ENCODE measurements at places on chromosomes 7 and 10.

DNA sequence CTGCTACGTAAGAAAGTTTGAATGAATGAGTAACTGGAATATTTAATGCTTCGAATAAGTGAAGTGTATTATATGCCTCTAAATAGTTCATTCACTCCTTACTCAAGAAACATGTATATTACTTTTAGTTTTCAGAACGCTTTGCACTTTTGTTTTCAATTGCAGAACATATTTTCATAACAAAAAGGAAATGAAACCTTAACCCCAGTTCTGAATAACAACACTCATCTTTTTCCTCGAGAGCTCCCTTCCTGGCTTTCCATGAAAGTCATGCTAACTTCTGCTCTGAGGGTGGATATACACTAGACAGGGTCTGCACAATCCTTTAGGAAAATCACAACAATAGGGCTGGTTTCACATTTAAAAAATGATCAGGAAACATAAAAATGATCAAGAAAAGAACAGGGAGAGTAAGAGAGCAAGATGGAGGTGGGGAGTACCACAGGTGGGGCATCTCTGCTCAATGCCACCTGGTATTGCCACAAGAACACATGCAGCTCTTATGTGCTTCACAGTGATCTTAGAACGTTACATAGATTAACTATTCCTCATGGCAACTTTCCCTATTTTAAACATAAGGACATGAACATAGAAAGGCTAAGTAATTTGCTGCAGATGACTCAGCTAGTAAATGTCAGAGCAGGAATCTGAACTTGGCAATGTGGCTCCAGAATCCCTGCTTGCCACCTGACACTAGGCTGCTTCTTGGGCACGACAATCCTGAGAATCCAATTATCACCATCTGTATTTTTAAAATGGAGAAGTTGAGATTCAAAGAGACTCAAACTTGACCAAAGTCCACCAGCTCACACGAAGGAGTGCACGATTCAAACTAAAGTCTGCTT, 219.5 kb upstream of the AOAH start:
- no peak for DNase-seq

DNA sequence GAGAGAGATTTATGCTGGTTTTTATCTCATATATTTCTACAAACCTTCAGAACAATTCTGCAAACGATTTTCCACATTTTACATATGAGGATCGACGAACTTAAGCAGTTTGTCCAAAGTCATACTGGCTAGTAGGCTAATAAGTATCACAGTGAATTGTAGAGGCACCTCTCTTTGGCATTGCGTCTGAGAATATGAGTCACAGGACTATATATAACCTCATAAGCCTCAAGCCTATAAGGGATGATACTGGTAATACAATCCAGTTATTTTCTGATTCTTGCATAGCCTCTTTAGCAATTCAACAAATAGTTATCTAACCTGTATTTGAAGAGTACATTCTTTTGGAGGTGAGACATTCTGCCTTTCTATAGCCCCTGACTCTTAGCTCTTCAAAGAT, 129.8 kb downstream of the GPR158 start:
- no peak for DNase-seq

- DNase-seq, result no peak
Measured at GRCh38 chr7:43785420-43785819, 26.9 kb downstream of the BLVRA start.

DNA sequence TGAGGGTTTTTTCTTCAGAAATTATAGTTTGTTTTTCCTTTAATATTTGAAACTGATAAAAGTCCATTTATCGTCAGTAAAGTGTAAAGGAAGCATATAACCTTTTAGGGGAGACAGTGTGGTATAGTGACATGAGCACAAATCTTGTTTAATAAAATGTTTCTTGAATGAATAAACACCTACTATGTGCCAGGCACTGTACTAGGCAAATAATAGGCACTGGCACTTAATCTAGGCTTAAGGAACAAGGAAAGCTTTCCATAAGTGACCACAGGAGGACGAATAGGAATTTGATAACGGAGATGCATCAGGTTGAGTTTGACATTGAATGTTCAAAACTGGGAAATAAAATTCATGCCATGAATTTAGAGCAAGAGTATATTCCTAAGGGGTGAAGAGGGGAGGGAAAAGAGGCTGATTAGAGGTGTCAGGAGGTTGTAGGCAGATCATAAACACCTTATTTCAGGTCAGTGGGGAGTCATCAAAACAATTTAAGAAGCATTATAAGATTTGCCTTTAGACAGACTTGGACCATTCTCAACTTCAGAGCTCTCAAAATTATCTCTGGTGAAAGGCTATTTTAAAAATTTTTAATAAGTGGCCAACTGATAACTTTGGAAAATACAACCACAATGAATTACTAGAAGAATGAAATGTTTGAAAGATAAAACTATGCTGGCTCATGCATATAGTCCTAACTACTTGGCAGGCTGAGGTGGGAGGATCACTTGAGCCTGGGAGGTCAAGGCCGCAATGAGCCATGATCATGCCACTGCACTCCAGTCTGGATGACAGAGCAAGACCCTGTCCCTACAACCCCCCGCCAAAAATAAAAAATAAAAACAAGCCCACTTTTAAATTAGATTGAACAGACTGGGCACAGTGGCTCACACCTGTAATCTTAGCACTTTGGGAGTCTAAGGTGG, 22.4 kb downstream of the RALA start:
- no peak for DNase-seq

DNA sequence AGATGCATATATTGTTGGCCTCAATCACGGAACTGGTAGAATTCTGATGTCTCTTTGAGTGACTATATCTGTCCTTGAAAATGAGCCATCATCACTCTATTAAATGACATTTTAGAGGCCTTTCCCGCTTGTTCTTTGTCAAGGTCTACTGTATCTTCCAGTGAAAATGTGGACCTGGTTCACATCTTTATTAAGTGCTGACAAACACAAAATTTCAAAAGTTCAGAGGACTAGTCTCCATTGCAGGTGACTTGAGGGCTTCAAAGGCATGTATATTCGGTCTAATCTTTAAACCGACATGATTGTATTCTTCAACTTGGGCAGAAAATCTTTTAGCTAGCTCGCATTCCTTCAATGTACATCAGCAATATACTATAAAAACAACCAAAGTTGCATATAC, 36.6 kb upstream of the VWDE start:
- no peak for DNase-seq

- no peak for DNase-seq
Measured at GRCh38 chr7:120353171-120353570, 80.2 kb downstream of the KCND2 start.

GRCh38 chr7:90726623-90727022, 130.5 kb downstream of the CDK14 start:
- no peak for DNase-seq

DNA sequence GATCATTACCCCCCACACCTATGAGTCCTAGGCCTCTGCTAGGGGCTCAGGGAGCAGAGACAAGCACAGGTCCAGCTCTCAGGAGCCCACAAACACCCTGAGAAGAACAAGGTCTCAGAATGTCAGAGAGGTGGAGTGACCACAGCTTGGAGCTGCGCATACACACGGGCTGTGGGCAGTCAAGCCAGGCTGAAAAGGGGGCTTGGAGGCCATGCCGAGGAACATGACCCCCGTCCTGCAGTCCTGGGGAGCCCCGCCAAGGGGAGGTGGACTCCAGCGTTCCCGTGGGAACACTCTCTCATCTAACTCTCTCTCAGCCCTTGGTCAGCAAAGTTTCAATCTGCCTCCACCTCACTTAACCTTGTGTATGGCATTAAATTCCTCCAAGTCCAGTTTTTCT, 7.8 kb upstream of the MMP21 start:
- no peak for DNase-seq

DNA sequence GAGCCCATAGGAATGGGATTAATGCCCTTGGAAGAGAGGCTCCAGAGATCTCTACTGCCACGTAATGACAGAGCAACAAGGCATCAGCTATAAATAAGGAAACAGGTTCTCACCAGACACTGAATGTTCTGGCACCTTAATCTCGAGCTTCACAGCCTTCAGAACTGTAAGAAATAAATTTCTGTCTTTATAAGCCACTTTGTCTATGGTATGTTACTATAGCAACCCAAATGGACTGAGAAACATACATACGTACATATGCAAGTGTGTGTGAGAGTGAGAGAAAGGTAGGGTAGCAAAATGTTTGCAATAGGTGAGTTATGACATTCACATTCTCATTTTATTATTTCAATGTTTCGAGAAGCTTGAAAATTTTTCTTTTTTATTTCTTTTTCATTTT, 22.1 kb upstream of the HTR5A start:
- no peak for DNase-seq

DNA sequence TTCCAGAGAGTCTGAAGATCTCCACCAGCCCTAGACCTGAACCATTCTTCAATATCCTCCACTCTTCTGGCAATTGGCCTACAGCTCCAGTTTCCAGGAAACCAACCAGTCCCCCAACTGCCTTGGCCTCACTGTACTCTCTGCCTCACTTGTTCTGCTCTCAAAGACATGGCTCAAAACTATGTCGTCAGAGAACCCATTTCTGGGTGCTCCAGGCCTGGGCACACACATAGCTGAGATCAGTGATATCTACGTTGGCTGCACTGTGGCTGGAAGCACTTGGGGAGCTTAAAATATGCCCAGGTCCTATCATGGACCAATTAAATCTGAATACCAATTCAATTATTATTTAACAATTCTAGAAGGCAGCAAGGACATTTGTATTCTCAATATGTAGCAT, 93.1 kb downstream of the COBL start:
- DNase-seq, result no peak

DNA sequence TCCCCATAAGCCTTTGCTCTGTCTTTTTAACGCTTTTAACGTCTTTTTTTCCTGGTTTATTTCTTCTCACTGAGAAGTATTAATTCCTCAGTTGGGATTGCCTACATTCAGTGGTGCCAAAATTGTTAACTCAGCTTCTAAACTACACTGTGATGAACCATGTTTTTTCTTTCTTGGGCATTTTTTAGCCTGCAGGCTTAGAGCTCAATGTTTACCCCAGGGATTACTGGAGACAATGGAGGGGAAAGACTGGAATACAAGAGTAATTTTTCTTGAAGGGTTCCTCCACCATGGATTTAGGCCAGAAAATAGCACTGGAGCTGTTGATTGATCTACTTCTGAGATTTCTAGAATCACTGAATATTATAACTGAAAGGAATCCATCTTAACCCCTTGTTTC, 19.8 kb downstream of the STAMBPL1 start:
- DNase-seq, result no peak

GRCh38 chr10:130354976-130355795, 219.0 kb downstream of the GLRX3 start:
- DNase-seq, result no peak

DNA sequence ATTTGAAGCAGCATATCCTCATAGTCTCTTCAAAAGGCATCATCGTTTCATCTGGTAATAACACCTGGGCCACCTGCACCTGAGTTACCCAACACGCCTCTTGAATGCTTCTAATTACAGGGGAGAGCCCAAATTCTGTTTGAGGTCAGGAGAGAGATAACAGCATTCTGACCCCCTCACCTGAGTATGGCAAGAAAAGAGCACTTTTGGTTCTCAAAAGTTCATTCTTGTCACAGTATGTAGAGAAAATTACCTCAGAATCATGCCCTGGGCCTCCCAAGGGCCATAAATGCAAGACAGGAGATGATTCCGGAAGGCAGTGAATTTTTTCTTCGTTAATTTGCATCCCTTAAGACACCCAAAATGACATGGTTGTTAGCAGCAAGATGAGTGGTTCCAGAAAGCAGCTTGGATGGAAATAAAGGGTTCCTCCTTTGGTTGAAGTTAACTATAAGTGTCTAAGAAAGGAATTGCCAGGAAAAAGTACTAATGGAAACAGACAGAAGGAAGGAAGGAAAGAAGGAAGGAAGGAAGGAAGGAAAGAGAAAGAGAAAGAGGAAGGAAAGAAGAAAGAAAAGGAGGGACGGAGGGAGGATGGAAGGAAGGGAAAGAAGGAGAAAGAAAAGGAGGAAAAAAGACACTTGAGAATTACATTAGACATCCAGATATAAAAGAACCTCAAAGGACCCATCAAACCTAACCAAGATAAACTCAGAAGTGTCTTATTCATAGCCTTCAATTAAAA, 228.4 kb upstream of the RHOBTB1 start:
- DNase-seq, result no peak

DNA sequence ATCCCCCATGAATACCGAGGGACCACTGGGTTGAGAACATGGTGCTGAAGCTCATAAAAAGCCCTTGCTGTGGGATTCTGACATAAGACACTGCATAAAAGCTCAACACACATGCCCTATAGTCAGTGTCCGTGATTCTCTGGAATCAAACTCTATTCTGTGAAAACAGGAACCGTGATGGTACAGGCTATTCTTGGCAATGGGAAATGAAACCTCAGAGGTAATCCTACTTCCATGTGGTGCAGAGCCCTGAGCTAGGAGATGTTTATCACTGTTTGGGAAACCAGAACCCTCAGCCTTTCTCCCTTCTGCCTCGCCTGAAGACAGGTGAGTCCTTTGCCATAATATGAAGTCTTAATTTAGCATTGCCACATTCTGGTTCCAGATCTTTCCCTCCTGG, 80.8 kb upstream of the PRSS1 start:
- DNase-seq, result no peak

DNA sequence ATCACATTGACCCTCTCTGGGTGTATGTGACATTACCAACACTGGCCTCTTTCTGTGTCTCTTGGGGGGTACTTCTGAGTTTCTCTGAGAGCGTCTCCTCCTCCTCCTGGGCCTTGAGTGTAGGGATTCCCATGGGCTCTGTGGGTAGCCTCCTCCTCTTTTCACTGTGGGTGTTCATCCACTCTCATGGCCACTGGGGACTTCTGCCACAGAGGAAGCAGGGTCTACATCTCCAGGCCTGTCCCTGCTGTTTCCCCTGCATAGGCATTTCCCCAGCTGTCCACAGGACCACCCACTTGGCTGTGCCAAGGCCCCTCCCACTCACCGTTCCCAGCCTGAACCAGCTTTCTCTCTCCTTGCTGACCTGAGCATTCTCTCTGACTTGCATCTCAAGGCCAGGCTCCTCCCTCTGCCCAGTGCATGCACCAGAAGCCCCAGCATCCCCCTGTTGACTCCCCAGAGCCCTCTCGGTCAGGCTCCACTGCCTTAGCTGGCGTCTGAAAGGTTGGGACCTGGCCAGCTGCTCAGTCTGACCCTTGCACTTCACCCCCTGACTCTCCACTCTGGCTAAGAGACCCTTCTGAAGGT, 487.6 kb downstream of the GLRX3 start:
- DNase-seq, result no peak

- DNase-seq, result no peak
Measured at GRCh38 chr7:28623105-28623730, 210.9 kb downstream of the CREB5 start.

DNA sequence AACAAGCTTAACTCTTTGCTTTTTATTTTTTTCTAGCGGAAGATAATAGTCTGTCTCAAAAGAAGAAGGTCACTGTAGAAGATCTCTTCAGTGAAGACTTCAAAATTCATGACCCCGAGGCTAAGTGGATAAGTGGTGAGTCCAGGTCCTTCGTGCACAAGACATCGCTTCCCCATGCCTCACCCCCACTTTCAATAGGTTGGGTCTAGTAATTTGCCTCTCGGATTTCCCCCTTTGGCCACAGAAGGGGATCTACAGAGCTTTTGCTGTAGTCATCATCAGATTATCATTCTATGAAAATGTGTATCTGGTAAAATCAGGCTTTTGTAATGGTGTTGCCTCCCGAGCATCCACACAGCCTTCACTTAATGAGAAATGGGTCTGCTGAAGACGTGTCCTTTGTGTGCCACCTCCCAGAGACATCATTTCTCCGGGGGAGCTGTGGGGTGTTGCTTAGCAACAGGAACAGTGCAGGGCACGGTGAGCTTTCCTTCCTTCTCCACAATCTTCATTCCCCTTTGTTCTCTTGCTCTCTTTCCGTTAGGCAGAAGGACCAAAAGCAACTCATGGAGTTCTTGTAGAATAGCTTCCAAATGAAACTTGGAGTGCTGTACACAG, 422.8 kb downstream of the DPP6 start:
- no peak for DNase-seq

- DNase-seq, result no peak
Measured at GRCh38 chr10:33550811-33551210, 216.3 kb upstream of the NRP1 start.
